ENCODE measurements at places on chromosomes 5 and 9.
A peak's percentile ranks its signal among the peaks of the same experiment; 100 is the strongest.

DNA sequence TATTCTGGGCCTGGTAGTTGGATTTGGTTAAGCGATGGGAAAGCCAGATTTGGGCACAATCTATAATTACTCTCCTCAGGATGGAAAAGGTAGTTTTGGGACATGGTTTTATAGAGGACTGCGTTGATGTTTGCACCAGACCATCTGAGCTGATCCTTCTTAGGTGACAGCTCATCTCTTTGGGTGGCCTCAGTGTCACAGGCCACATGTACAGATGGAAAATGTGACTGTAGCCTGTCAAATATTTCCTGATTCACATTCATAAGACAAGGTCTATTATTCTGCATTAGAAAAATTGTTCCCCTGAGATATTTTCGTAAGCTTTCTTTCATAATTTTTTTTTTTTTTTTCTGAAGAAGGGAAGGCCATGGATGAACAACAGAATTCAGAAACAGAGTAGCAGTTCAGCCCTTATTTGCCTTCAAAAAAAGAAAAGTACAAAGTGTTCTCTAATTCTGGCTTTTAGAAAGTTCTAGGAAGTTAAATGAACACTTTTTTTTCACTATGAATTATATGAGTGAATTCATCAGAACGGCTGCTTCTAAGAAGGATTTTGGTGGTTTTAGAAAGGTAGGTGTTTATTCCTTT, 81.0 kb downstream of the NNT start:
- DNase-seq: no peak

- DNase-seq: no peak
These were observed 28.7 kb downstream of the IPPK start for GRCh38 chr9:92641092-92641809.

GRCh38 chr9:122386311-122386872, 15.6 kb downstream of the PTGS1 start:
- DNase-seq: no peak

DNA sequence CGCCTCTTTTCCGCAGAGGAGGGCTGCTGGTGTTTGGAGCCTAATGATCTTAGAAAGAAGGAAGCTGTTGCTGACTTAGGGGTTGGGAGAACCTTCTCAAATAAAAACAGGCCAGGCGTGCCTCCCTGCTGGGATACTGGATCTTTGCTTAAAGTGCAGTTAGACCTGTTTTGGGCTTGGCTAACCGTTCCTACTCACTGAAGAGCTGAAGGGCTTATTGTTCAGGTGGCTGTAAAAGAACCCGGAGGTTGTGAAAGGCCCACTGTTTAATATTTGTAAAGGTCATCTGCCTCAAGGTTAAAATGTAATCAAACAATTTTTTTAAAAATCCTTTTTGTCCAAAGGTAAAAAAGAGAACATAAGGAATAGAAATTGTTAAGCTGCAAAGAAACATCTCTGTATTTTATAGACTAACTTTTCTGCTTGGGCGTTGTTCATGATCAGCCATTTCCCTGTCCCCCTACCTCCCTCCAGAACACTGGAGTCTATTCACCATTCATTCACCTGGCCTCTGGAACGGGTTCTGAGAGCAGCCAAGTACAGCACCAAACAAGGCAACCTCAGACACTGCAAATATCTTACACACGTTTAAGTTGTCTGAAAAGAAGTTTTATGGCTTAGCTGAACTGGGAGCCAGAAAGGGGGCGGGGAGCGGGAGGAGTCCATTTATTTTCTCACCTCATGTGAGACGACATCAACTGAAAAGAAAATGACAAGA, 18.6 kb upstream of the MTMR12 start:
- no peak for DNase-seq

- no peak for DNase-seq
These were observed 5.1 kb upstream of the POU5F2 start for GRCh38 chr5:93746406-93747056.

GRCh38 chr9:119370816-119371215, 1.6 kb upstream of the BRINP1 start:
- DNase-seq: no peak

DNA sequence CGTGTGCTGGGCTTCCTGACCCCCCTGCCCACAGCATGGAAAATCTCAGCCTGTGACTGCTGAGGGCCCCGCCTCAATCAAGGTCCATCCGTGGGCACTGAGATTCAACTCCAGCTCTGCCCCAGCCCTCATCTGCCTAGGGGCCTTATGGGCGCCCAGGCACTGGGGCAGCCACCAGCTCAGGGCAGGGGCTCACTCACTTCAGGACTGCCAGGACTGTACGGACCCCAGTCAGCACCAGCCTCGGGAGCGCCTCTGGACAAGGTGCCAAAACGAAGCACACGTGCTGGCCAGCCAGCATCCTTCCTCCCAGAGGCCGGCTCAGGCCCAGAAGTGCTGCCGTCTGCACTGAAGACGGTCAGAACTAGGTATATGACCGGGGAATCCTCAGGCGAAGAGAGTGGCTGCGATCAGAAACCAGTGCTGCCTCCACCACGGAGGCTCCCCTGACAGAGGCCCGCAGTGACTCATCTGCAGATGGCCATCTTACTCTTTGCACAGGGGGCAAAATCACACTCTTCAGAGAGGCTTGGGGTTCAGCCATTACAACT, 19.6 kb downstream of the CLPTM1L start:
- no peak for DNase-seq

- no peak for DNase-seq
These were observed 1.4 kb downstream of the NRG2 start for GRCh38 chr5:140041492-140042392.

- no peak for DNase-seq
These were observed 27.8 kb upstream of the STRBP start for GRCh38 chr9:123296174-123296573.

DNA sequence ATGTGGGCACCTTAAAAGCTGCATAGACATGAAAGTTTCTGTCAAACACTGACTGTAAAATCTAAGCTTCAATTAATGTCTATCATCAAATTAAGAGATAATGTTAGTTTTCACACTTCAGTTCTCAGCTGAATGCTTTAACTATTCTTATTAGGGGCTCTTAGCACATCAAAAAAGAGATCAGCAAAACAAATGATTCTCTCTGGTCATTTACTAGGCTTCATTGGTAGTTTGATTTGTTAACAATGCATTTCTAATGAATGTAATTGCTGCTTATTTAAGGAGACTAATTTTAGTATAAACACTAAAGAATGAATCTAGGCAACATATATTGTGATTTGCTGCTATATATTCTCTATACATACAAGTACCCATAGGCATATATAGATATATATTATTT, 1182.0 kb downstream of the MAT2B start:
- no peak for DNase-seq

DNA sequence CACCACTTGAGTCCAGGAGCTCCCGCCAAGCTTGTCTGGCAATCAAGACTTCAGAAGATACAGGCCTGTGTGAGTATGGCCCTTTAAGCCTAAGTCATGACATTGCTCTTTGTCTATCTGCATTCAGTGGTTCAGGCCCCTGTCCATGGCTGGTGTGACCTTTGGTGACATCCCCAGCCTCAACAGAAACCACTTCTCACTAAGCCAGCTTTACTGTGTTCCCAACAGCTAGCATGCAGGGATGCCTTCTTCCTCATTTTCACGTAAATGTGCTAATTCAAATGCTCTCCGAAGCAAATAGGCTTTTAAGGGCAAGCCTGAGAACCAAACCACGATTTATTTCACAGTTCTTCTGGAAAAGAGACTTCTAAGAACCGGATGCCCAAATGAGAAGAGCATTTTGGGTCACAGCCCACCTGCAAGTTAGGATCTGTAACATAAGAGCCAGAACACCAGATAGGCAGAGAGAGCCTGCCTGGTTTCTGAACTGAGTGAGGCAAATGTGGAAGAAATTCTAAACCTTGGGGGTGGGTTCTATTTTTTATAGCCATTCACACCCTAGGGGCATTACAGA, 14.9 kb downstream of the CD180 start:
- no peak for DNase-seq

DNA sequence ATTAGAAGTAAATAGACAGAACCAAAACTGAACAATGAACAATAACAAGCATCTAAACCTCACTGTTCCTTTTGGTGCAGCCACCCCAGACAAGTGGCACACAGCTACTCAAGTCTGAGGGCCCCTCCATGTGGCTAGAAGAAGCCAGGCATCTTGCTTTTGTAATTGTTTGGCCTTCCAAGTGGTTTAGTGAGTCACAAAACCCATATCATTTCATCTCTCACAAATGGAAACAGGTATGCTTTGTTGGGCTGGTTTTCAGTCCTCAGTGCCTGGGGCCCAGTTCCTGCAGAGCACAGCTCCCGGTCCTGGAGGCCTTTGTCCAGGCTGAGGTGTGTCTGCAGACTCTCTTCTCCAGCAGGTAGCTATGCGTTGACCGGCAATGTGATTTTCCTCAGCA, 16.7 kb downstream of the PRLR start:
- no peak for DNase-seq

DNA sequence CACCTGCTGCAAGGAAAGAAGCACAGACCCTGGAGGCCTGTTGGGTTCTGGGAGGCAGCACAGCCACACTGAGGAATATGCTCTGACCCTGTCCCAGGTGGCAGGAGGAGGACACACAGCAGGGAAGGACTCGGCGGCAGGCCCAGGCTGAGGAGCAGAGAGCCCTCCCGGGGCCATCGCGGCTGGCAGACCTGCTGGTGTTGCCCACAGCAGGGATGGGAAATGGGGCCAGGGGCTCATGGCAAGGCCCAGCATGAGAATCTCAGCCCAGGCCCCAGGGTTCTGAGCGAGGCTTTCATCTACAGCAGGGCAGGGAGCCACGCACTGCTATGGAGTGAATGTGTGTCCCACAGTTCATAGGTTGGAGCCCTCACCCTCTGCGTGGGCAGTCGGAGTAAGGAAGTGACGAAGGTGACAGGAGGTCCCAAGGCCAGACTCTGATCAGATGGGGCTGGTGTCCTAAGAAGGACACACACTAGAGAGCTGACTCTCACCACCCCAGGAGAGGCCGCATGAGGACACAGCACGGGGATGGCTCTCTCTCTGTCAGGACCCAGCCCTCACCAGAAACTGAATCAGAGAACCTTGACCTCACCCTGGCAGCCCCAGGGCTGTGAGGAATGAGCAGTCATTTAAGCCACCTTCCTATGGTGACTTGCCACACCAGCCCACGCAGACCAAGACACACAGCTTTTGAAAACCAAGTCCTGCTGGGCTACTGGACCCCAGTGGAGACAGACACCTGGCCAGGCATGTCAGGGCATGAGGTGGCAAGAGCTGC, 10.3 kb upstream of the GPSM1 start:
- DNase-seq: no peak

- peak; percentile 18 for DNase-seq
These were observed 1.4 kb upstream of the ADAMTSL2 start for GRCh38 chr9:133532937-133533668.

GRCh38 chr5:93576994-93577853, 3.8 kb downstream of the NR2F1-AS1 start:
- no peak for DNase-seq

- DNase-seq: no peak
These were observed 476.6 kb upstream of the WWC1 start for GRCh38 chr5:167814828-167815227.

GRCh38 chr9:116337015-116337414, 183.4 kb downstream of the PAPPA start:
- DNase-seq: no peak

GRCh38 chr9:117825609-117826347, 121.6 kb downstream of the TLR4 start:
- DNase-seq: no peak

DNA sequence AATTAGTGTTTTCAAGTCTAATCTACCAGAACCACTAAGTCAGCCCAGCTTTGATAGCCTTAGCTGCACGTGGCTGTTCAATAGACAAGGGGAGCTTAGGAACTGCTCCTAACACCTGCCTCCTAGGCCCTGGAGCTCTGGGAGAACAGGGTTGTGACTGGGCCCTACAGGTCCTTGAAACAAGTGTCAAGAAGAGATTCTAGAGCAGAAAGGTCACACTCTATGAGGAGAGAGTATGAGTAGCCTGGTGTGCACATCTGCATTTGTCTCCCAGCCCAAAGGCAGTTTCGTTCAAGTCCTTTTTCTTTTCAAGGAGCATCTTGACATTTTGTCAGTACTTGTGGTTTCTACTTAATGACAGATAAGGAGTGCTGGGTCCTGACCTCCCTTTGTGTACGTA, 206.1 kb downstream of the PRELID2 start:
- no peak for DNase-seq

DNA sequence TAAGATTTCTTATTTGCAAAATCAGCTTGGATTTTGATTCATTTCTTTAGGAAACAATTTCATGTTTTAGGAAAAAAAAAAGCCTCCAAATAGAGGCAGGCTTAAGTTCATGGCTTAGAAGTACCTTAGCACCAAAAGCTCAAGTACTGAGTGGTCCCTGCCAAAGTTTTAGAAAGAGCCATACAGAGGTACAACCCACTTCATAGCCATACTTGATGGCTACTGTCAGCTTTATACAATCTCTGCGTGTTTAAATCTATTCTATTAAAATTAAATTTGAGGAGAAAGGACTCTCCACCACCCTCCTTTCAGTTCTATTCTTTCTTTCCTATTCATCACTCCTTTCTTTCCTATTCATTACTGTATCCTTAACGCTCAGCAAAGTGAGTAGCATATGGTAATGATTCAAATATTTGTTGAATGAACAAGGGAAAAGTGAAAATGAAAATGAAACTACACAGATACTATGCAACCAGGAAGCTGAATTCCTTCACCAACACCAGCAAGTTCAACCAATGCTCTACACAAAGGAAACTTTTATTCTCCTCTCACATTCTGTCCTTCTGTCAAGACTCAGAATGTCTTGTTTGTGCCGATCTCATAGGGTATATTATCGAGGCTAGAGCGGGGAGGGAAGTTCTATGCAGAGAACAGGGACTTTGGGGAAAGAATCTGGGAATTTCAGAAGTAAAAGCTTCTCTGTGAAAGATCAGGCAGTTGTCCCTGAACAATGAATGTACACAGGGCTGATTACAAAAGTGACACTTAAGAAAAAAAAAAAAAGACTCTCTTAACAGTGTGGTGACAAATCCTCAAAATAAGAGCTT, 138.6 kb upstream of the SPEF2 start:
- DNase-seq: no peak

GRCh38 chr5:69492923-69493395, 369 bp downstream of the OCLN start:
- no peak for DNase-seq
